CD4-positive, alpha-beta T cell (primary cell): ENCODE measurements at places on chromosomes 1 and 21.
A peak's percentile ranks its signal among the peaks of the same experiment; 100 is the strongest.

- DNase-seq: no peak
These were observed 10.1 kb downstream of the JAM2 start for GRCh38 chr21:25649146-25649545.

- DNase-seq: no peak
These were observed 3.3 kb downstream of the B3GALT2 start for GRCh38 chr1:193183019-193183627.

GRCh38 chr1:22654692-22655091 is 1.7 kb downstream of the C1QB start:
- no peak for DNase-seq

DNA sequence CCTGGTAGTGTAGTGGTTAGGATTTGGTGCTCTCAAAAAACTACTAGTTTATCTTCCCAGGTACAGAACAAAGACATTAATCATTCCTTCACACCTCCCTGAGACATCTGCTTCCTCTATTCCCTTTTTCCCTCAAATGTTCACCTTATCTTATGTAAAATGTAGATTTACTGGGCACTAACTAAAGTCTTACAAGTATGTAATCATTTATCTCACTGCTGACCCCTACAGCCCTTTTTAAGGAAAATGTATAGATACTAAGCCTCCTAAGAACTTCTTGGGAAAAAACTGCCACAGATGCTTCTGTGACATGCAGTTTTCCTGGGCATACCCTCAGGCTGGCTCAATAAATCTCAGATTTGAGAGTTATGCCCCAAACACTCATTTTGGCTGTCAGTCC is 50.8 kb upstream of the NEK7 start:
- DNase-seq: no peak

DNA sequence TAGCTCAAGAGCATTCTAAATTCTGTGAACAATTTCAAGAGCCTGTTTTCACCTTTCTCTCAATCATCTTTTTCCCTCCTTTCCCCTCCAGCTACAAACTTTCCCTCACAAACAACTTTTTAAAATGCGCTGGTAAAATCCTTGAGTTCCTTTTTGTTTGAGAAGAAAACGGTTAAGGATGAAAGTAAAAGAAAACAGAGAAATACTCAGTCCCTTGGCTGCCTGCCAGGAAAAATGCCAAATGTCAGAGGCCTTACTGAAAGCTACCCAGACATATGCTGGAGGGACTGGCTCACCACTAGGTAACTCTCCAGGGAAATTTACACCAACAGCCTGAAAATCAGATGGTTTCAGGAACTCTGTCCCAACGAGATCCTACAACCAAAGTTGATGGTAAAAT is 11.0 kb upstream of the SERBP1 start:
- DNase-seq: peak; percentile 48

DNA sequence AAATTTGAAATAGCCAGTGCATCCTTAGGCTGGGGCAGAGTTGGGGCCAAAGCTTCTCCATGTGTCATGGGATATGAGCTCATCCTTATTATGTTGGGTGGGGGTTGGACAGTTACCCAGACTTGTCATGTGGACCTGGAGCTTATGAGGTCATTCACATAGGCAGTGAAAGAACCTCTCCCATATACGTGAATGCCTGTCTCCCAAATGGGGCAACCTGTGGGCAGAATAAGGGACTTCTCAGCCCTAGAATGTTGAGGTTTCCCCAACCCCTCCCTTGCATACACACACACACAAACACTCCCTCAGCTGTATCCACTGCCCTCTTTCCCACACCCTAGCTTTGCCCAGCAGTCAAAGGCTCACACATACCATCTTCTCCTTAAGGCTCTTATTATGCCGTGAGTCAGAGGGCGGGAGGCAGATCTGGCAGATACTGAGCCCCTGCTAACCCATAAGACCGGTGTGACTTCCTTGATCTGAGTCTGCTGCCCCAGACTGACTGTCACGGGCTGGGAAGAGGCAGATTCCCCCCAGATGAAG is 2.3 kb upstream of the IVL start:
- no peak for DNase-seq

DNA sequence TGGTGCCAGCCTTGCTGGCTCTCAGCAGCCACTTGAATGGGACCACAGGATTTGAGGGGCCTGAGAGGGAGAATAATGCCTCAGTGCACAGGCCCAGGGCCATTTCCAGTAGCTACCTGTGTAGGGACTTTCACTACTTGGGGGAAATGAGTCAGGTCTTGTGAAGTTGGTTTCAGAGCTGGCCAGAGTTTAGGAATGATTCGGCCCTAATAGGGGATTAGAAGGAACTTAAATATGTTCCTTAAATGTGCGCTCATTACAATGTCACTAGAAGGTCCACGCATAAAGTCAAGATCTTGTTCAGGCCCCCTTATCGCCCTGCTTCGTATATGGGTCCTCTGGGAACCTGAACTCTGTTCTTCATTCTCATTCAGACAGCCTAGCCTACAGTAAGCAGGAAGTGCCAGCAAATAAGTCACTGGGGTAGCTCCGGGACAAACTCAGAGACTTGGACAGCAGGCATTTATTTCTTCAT is 5.6 kb upstream of the AKR1A1 start:
- no peak for DNase-seq

DNA sequence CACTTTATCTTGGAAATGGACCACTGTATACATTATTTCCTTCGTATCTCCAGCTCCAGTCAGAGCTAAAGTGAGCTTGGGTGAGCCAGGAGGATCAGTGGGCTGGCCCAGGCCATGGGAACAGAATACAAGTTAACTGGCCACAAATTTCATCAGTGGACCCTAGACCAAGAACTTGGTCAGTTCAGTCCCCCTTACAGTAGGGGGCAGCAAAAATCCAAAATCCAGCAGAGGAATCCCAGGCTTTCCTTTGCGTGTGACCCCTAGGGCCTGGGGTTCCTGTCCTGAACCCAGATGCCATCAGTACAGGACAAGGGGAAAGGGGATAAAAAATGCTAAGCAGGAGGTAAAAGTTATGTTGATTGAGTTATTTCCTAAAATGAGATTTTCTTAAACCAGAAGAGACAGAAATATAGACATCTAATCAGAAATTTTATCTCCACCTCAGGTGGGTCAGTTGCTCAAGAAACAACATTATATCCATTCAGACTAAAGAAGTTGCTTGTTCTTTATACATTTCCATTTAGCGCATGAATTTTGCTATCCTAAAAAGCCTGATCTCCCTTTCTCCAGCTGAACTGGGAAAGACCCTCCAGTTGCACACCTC is 24.1 kb upstream of the LCE5A start:
- DNase-seq: no peak

- no peak for DNase-seq
These were observed 14.6 kb upstream of the SLC2A1 start for GRCh38 chr1:42973286-42973685.

DNA sequence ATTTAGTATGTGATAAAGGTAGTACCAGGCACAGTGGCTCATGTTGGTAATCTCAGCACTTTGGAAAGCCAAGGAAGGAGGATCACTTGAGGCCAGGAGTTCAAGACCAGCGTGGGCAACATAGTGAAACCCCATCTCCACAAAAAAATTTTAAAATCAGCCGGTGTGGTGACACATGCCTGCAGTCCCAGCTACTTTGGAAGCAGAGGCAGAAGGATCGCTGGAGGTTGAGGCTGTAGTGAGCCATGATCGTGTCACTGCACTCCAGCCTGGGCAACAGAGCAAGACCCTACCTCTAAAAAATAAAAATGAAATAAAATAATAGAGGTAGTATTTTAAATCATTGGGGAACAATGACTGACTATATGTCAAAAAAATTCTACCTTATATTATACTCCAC is 17.2 kb downstream of the SASS6 start:
- DNase-seq: no peak

- no peak for DNase-seq
These were observed 122.0 kb downstream of the LMO4 start for GRCh38 chr1:87450615-87451209.

- DNase-seq: no peak
These were observed 4.6 kb upstream of the ZNF678 start for GRCh38 chr1:227558732-227559262.

DNA sequence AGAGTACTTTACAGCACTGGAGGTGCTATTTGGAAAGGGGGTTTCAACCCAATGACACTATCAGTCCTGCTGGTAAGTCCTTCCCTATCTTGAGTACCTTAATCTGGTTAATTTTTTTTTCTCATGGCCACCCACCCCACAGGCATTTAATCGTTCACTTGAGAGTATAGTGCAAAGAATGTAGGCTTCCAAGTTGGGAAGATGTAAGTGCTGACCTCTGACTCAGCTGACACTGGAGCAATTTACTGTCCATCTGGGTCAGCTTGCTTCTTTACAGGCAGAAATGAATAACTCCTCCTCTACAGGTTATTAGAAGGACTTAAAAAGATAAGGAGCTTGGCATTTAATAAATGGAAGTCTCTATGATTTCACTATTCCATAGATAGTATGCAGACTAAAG is 89.6 kb downstream of the AK5 start:
- no peak for DNase-seq

DNA sequence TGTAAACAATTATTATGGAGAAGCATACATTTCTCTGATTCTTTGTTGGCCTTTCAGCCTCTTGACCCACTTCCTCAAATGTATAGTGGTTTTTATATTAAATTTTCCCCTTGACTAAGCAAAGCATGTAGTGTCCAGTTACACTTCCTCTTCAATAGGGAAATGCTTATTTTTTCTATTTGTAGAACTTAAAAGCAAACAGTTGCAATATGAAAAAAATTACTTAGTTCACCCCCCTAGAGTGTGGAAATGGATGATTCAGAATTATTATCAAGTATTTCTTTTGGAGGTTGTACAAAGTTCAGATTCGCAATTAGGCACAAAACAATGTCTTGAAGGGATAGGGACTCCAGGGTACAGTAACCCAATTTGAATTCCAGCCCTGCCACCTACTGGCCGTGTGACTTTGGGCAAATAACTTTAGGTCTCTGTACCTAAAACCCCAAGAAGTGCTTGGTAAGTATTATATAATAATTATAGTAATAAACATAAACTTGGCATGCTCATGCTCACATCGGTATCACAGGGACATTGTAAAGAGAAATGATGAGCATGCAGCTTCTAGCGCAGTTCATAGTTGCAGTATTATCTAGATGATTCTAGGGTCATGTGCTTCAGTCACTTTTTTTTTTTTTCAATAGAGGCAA is 28.6 kb upstream of the IFNGR2 start:
- peak; percentile 59 for DNase-seq

DNA sequence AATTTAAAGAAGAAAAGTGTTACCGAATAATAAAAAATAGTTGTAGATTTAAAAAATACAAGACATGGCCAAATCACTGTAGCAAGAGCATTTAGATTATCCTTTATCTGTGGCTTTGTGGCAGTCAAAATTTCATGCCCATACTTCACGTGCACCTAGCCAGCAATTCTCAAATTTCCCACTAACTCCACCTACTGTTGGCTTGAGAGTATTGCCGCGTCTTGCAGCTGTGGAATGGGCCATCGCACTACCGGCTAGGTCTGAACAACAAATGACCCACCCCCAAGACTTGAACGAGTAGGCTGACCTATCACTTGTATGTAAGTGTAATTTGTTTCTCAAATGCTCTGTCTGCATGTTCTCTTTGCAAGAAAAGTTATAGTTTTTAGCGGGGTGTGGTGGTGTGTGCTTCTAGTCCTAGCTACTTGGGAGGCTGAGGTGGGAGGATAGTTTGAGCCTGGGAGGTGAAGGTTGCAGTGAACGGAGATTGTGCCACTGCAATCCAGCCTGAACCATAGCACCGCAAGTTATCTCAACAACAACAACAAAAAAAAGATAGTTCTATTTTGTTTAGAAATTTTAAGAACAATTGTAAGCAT is 4.1 kb downstream of the KRTAP13-4 start:
- no peak for DNase-seq

DNA sequence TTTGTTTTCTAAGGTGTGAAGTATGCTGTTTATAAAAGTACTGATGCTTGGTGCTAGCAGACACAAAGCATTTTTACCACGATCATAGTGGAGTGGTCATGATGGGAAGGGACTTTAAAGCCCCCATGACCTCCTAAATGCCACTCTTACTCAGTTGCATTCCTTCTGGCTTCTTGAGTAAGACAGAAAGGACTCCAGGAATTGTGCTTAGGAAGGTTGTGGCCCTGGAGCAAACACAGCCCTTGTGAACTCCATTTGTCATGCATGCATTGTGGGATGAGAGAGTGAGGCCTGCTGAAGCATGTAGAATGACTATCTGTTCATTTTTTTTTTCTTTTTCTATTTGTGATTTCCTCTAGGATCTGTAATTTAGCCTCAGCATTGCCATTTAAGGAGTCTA is 34.2 kb downstream of the AK5 start:
- no peak for DNase-seq

GRCh38 chr1:230011333-230012092 is 55.5 kb upstream of the GALNT2 start:
- no peak for DNase-seq

GRCh38 chr1:65265296-65265650 is 44.1 kb upstream of the DNAJC6 start:
- no peak for DNase-seq

DNA sequence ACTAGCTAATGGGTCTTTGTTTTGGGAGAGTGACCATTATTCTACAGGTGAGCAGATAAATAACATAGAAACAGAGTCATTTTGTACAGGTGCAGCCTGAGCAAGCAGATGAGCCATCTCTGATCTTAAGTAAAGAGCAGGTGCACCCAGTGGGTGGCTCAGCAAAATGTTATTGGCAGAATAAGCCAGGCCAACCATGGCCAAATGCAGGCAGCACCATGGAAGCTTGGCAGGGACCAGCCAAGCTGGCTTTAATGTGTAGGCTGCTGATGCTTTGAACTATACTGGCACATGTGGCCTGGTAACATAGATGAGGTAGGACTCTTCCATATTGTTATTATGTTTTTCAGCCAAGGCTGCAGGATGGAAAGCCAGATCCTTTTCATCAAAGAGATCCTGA is 553.3 kb upstream of the ZRANB2 start:
- DNase-seq: no peak

DNA sequence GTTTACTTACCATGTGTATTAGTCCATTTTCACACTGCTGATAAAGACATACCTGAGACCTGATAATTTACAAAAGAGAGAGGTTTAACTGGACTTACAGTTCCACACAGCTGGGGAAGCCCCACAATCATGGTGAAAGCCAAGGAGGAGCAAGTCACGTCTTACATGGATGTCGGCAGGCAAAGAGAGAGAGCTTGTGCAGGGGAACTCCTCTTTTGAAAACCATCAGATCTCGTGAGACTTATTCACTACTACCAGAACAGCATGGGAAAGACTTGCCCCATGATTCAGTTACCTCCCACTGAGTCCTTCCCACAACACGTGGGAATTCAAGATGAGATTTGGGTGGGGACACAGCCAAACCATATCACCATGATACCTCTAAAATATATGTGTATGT is 39.3 kb upstream of the ERRFI1 start:
- no peak for DNase-seq
